GM23338 (cell line): ENCODE measurements at places on chromosomes 11 and 22. TPM values are rescaled to one million over a fixed set of nuclear protein-coding genes. Genes with fewer than 3 reads are reported as not detected.

GRCh38 chr11:96012086-96012824 is 88.3 kb upstream of the MTMR2 start:
- peak; percentile 69 for DNase-seq

- no peak for DNase-seq
Observed at GRCh38 chr22:48500471-48501230, 1327.0 kb downstream of the BRD1 start.

DNA sequence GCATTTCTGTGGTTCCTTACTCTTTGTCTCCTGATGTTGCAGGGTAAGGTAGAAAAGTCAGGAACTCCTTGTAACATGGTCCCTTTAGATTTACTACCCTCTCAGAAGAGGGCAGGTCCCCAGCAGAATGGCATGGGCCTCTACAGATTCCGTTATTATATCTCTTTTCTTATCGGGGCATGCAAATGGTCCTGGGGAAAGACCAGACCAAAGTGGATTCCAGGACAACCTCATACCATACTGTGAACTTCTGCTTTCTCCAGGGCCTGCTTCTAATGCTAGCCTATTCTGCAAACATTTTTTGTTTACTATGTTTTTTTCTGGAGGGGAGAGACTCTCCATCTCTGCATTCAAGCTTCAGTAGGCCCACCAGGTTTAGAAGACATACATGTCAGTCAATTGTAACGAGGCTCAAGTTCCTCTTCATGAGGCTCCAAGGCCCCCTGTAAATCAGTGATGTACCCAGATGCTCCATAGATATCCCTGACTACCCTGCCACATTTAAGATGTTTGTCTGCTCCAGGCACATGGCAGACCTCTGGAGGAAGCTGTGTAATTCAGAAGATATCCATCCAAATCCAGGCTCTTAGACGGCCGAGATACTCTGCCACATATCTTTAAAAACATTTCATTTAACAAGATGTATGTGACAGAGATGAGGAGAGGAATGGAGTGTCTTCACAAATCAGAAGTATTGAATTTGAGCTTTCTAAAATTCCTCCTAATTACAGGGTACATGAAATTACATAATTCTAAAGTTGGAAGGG is 8.5 kb upstream of the ME3 start:
- no peak for DNase-seq

DNA sequence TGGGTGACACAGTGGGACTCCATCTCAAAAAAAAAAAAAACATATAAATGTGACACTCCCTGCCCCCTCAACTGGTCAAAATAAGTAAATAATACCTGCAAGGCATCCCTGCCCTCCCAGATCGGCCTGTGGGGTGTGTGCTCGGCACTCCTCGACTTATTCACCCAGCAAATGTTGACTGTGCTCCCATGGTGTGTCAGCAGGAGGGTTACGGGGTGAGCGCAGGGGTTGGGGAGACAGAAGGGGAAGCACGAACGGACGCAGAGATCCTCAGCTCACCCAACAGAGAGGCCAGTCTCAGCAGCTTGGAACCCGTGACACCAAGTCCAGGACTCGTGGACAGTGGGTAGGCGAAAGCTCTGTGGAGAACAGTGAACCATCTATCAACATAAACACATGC is 1.6 kb upstream of the ADM2 start:
- DNase-seq = no peak

- no peak for DNase-seq
Observed at GRCh38 chr22:27546157-27546935, 255.2 kb downstream of the MN1 start.

- DNase-seq = no peak
Observed at GRCh38 chr11:120004723-120005122, 133.2 kb downstream of the TRIM29 start.

DNA sequence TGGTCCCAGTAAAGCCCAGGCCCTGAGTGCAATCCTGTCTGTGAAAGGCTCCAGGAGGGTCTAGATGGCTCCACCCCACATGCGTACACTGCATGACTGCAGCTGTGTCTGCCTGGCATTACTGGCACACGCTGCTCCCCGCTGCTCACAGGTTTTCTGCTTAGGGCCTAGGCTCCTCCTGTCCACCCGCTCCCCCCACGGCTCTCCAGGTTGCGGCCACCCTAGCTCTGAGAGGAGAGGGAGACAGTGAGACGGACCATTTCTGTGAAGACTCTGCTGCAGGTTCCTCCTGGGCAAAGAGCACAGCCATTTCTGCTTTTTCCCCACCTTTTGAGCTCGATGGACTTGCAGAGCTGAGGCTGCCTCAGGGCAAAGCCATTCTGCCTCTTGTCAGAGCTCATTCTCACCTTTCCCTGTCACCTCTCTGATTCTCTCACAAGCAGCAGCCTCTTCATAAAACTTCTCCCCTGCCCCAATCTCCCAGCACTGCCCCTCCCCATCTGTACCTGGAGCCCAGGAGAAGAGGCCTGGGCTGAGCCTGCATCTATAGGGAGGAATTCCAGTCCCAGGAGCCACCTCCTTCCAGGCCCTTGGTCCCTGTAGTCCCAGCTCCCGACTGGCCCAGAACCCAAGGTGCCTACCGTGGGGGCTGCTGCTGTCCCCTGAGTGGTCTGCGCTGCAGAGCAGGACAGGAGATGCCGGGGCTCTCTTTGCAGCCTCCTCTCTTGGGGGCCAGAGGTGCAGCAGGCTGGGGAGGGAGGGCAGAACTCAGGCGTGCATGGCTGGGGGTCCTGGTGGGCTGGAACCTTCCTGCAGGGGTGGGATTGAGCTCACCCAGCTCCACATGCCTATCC is 433.7 kb upstream of the B3GAT1 start:
- no peak for DNase-seq

DNA sequence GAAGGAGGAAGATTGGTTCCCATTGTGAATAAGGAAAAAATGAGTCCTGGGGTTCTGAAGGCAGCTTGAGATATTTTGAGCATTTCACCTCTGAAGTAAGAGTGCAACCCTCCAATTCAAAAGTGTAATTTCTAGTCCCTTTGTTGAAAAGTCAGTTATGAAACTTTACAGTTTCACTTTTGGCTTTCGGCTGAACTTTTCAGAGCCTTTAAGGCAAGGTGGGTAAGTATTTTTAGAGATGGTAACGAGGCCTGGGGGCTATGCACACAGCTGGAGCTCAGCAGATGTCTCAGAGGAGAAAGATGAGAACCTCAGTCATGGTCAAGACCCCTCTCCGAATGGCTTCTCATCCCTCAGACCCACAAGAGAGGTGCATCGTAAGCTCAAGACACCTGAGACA is 267.6 kb downstream of the KIRREL3 start:
- DNase-seq = no peak

- peak; percentile 36 for DNase-seq
Observed at GRCh38 chr11:112694813-112695212, 266.4 kb upstream of the NCAM1 start.

- no peak for DNase-seq
Observed at GRCh38 chr11:78857688-78858087, 283.0 kb upstream of the NARS2 start.

GRCh38 chr11:68297494-68297811 is 14.9 kb upstream of the LRP5 start:
- no peak for DNase-seq

GRCh38 chr11:130606781-130607511 is 158.5 kb downstream of the ADAMTS15 start:
- DNase-seq = no peak

- no peak for DNase-seq
Observed at GRCh38 chr11:17572791-17573460, 25.9 kb downstream of the OTOG start.

DNA sequence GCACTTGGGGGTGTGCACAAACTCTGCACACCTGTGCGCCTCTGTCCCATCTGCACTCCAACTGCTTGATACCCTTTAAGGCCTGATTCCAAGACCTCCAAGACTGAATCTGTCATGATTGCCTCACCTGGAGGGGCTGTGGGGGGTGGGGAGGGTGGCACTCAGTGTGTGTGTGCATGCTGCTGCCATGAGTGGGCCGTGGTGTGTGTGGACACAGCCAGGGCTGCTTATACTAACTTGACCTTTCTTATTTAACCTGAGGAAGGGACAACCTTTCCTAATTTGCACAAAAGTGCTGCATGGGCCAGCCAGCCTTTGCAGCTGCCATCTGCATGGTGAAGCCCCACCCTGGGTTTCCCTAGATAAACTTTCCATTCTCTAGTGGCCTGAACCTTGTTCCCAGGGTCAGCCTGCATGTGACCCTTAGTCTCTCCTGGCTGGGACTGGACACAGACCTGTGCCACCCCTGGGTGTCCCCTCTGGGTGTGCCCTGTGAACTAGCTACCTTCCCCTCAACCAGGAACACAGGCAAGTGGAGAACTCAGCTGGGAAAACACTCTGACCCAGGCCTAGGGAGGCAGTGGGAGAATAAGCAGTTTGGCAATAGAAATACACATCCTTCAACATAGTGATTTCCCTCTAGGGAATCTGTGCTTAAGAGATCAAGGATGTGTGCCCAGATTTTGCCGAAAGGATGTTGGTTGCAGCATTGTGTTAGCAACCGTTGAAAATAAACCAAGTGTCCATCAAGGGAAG is 45.4 kb upstream of the DKK3 start:
- DNase-seq = no peak

GRCh38 chr11:10205928-10206327 is 88.1 kb downstream of the SBF2 start:
- DNase-seq = peak; percentile 27

DNA sequence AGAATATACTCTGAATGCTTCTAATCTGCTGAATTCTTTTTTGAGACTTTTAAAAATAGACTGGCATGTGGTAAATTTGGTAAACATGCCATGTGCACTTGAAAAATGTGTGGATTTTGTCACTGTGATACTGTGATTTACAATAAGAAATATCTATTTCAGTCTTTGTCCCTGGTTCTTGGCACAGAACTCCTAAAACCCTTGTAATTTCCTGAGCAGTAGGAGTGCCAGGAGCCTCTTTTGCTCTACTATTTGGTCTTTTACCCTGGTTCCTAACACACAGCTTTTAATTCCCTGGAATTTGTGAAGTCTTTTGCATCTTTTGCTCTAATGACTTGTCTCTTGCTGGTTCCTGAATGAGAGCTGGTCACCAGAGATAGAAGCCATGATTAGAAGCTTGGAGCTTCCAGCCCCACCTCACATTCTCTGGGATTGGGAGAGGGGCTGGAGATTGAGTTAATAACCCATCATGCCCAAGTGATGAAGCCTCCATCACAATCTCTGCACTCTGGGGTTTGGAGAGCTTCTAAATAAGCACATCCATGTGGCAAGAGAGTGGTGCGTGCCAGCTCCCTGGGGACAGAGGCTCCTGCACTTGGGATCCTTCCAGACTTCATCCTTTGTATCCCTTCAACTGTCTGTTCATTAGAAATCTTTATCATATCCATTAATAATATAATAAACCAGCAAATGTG is 27.2 kb upstream of the SYT13 start:
- DNase-seq = no peak

DNA sequence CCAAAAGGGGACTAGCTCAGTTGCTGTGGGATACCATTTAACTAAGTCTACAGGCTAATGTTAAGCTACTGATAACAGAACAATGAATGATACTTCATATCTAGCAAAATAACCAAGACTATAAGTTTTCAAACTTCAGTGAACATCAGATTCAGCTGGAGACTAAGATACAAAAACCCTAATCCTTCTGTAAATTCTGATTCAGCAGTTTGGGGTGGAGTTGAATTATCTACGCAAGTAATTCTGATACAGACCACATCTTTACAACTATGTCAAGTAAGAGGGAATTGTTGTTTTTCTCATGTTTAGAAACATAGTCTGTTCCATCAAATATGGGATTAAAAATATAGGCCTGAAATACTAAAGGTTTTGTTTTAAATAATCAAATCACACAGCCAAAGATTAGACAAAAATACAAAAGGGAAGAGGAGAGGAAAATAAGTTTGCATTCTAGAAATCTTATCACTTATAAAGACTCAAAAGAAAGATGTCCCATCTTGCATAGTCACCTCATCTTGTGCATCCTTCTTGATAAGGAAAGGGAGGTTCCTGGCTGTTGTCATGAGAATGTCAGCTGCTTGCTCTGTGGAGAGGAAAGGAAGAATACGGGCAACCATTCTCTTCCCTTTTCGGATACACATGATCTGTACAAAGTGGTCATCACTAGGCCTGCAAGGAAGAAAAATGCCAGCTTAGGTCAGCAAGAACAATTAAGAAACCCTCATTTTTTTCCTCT is 21.4 kb downstream of the PATL1 start:
- no peak for DNase-seq

- DNase-seq = peak; percentile 51
Observed at GRCh38 chr22:25563761-25564319, 635 bp upstream of the GRK3 start.

GRCh38 chr11:104803776-104804175 is 94.5 kb downstream of the CASP12 start:
- DNase-seq = no peak

DNA sequence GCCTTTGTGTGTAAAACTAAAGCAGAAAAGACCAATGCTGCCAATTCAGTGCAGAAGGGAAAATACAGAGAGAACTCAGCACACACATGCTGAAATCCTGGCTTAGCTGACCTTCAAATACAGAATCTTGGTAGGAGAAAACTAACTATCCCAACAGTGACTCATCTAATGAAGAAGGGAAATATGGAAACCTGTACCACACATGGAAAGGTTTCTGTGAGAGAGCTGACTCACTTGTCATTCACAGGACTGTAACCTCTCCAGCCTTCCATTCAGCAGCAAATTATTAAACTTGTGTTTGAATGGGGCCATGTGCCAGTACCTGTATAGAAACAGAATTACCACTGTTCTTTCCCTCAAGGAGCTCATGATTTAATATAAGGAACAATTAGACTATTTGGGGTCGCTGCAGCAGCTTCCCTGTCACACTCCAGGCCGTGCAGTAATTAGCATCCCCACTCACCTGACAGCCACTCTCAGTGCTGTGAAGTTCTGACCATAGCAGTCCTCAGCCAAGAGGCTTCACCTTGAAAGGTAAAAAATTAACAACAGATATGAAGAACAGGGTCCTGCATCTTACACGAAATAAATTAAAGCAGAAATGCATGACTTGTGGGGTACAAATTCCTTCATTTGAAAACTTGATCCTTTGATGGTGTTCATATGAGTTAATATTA is 53.9 kb downstream of the MSANTD4 start:
- DNase-seq = no peak

DNA sequence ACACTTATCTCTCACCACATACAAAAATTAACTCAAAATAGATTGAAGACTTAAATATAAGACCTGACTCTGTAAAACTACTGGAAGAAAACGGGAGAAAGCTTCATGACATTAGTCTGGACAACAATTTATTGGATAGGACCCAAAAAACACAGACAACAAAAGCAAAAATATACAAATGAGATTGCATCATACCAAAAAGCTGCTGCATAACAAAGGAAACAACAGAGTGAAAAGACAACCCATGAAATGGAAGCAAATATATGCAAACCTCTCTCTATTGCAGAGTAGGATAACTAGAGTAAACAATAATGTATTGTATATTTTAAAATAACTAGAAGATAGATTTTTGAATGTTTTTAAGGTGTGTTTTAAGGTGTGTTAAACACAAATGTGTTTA is 11.2 kb downstream of the MRGPRX2 start:
- DNase-seq = no peak

CHADL gene
- 0.70 TPM in 1 of 2 replicates, not detected in the other for polyA plus RNA-seq

CABP2 gene
- polyA plus RNA-seq = not detected in 2 replicates

RIMBP3B gene
- 0.09 and 0.21 TPM in 2 replicates for polyA plus RNA-seq

NXPE2 gene
- not detected in 2 replicates for polyA plus RNA-seq

CRYBB3 gene
- 0.52 TPM in 1 of 2 replicates, not detected in the other for polyA plus RNA-seq

GPHA2 gene
- 1.8 and 3.6 TPM in 2 replicates for polyA plus RNA-seq

OR8G5 gene
- not detected in 2 replicates for polyA plus RNA-seq

CYB5R2 gene
- 48.9 and 56.2 TPM in 2 replicates for polyA plus RNA-seq

BBOX1 gene
- polyA plus RNA-seq = 0.23 TPM in 1 of 2 replicates, not detected in the other

RAC2 gene
- 2.4 and 3.1 TPM in 2 replicates for polyA plus RNA-seq

BATF2 gene
- 0.53 and 1.2 TPM in 2 replicates for polyA plus RNA-seq

OR2AG2 gene
- polyA plus RNA-seq = 0.11 and 0.26 TPM in 2 replicates
